Activated CD4-positive, CD25-positive, alpha-beta regulatory T cell treated with anti-CD3 and anti-CD28 coated beads, Interleukin-2, amount 50 U/mL, for 24 hours (primary cell): ENCODE measurements at places on chromosomes 13 and 19.
A peak's percentile ranks its signal among the peaks of the same experiment; 100 is the strongest.

DNA sequence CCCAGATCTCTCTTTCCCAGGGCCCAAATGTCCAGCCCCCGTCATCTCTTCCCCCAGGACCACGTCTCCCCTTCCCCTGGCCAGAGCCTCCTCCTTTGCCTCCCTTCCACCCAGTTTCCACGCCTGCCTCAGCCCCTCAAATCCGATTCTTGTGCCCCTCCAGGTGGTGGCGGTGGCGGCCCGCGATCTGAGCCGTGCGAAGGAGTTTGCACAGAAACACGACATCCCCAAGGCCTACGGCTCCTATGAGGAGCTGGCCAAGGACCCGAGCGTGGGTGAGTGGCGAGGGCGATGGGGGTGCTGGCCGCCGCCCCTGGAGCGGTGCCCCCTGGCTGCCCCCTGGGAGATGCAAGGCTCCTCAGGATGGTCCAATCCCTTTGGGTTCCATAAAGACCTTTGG lies 1.3 kb downstream of the DHDH start:
- no peak for ATAC-seq

DNA sequence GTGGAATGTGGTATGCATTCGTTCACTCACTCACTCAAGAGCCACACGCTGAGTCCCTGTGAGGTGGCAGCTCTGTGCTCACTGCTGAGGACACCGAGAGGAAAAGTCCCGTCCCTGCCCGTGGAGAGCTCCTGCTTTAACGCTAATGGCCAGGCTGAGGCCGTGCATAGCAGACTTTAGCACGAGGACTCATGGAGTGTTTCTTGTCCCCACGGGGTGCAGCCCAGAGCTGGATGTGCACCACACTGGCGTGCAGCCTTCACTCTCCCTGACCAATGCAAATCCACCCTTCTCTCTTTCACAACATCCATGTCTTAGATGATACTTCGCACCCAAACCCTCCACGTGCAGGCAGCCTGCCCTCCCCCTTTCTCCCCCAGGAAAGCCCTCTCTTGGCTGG lies 159.6 kb upstream of the ZNF536 start:
- ATAC-seq, result no peak

- ATAC-seq, result no peak
These were observed 228.6 kb downstream of the UQCRFS1 start for GRCh38 chr19:28984315-28984714.

- no peak for ATAC-seq
These were observed 391.6 kb downstream of the PCDH20 start for GRCh38 chr13:61024046-61024445.

GRCh38 chr13:84896128-84896527 lies 903.1 kb downstream of the SLITRK6 start:
- ATAC-seq, result no peak

DNA sequence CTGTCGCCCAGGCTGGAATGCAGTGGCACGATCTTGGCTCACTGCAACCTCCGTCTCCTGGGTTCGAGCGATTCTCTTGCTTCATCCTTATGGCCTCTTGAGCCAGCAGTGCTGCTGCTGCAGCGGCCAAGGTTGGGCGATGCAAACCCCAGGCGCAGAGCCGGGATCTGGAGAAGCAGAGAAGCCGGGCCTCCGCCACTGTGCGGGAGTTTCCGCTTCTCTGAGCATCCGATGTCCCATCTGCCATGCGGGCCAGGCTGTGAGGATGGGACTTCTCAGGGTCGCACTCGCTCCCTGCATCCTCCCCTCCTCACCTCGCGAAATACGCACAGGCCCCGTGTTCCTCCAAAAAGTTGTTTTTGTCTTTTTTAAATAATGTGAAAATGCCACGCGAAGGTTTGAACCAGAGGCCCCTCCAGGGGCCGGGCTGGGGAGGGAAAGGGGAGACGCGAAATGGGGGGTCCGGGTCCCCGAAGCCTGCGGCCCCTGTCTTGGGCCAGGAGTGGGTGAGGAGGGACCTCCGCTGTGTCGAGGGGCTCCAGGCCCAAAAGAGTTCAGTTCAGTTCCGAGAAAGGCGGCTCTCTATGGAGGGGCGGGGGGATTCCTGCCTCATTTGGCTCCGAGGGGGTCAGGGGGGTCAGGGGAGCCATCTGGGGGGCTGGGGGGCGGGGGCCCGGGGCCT lies 15.9 kb downstream of the CYTH2 start:
- no peak for ATAC-seq

DNA sequence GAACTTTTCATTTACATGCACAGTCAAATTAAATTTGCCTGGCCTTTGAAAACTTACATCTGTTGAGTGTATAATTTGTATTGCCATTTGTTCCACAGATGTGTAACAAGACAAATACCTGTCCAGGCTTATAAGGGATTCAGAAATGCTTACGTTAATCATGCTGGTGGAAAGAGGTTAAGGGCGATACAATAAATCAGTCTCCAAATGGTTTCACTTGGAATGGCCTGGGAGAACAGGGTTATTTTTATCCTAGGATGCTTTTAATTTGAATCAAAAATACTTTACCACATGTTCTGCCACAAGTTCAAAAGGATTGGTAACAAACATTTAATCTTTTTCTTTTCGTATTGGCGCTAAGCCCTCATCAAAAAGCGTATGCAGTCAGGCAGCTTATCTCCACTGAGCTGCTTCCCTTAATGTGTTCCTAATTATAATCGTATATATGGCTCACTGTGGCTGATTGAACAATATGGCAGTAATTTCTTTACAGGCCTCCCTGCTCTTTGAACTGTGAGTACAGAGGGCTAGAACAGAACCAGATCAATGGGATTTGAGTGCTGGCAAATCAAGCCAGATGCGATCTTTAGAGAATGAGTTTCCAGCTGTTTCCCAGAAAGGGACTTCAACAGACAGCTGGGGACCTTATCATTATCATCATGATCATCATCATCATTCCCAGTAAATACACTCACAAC lies 425.7 kb downstream of the SPRY2 start:
- ATAC-seq, result no peak

DNA sequence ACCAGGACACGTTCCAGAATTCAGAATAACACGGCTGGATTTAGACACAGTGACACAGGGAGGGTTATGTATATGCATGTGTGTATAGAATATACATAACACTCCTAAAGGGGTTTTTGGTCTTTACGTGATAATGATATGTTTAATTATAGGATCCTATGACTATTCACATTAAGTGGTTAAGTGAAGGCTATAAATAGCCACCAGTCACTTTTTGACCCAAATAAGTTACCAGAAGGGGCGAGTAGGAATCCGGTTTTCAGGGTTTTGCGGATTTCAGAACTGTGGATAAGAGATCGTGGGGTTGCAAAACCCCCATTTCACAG lies 6.9 kb downstream of the ANGPTL6 start:
- ATAC-seq, result peak; percentile 25

GRCh38 chr19:48443731-48444128 lies 2.1 kb upstream of the GRWD1 start:
- no peak for ATAC-seq

DNA sequence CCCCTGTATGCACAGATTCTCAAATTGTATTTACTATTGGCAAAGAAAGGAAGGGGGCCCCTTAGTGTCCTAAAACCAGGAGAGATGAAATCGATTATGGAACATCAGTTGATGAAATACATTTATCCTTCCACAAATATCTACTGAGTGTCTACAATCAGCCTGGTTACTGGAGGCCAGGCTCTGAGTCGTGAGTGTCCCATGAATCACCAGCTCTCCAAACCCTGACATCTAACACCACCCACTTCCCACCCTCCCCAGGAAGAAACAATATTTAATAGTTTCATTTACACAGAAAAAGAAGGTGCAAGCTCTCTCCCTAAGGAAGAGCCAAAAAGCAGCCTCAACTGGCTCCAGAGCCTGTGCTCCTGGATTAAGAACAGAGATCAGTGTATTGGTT lies 25.2 kb downstream of the KCTD15 start:
- ATAC-seq, result no peak

DNA sequence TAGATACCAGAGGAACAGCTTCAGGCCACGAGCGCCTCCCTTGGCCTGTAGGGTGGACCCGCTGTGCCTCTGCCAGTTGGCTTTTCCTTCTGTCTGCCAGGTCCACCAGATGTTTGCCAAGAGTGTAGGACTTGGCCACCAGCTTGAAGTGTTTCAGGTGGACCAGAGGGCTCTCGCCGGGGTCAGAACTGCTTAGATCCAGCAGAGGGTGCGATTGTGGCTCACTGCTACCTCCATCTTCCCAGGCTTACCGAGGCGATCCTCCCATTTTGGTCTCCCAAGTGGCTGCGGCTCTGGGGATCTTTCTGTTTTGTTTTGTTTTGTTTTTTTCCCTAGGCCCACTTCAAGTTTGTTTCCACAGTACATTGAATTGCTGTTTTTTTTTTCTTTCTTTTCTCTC lies 23.0 kb upstream of the ZNF730 start:
- ATAC-seq, result no peak

GRCh38 chr19:53909471-53910169 lies 542 bp downstream of the CACNG7 start:
- ATAC-seq, result no peak

DNA sequence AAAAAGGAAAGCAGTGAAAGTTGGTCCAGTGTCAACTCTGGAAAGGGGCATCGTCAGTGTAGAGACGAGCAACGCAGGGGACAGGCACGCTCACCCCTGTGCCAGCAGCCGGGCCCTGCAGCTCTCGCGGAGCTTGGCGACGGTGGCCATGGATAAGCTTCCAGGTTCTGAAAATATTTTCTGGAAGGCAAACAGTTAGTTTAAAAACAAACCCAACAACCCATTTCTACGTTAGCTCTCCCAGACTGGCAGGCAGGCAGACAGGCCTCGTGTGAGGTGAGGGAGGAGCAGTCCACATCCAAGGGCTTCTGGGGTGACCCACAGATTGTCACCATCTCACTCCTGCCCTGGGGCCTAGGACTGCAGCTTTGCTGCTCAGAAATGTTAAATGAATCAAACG lies 27.4 kb downstream of the LAMP1 start:
- ATAC-seq, result no peak

- ATAC-seq, result no peak
These were observed 170.3 kb upstream of the ARGLU1 start for GRCh38 chr13:106738186-106738678.

- no peak for ATAC-seq
These were observed 209.2 kb downstream of the TSHZ3 start for GRCh38 chr19:31139871-31140505.

- ATAC-seq, result no peak
These were observed 1.7 kb downstream of the STK24 start for GRCh38 chr13:98575009-98575903.

- ATAC-seq, result no peak
These were observed 3.7 kb downstream of the WDR87 start for GRCh38 chr19:37902668-37903067.

DNA sequence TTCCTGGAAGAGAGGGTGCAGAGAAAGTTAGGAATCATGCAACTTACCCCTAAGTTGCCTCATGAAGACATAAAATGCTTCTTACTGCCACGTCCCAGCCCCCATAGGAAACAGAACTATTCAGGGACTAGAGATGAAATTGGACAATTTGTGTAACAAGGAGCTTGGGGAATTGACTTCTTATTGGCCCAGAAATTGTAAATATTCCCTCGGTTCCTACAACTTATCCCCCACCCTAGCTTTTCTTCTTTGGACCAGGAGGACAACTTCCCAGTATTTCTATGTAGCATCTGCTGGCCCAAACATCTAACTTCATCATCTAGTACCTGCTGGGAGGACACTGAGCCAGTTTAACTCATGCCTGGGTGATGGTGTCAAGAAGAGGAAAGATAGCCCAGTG lies at the start of gene OR1M1:
OR1M1 (plus strand) TSS at position 301 of the 400 bp plus-strand sequence. CDS start 6,184 bp downstream, outside the sequence.
- no peak for ATAC-seq

- no peak for ATAC-seq
These were observed 7.0 kb upstream of the ZNF550 start for GRCh38 chr19:57566396-57567265.

DNA sequence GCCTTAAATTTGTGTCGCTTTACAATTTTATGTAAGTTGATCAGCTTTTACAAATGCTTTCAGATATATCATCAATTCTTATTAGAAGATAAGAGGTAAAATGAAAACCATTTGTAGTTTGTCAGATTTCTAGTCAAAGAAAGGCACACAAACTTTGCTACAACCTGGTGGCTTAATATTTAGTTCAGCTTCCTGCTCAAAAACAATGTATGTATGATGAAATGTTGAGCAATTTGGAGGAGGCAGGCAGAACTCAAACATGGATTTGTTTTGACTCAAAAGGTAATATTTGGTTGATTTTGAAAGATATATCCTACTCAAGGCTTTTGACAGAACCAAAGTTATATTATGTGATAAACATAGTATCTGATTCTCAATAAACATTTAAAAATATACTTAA lies 24.2 kb downstream of the NEK5 start:
- ATAC-seq, result no peak

- no peak for ATAC-seq
These were observed 31.1 kb downstream of the RYR1 start for GRCh38 chr19:38464421-38465082.

DNA sequence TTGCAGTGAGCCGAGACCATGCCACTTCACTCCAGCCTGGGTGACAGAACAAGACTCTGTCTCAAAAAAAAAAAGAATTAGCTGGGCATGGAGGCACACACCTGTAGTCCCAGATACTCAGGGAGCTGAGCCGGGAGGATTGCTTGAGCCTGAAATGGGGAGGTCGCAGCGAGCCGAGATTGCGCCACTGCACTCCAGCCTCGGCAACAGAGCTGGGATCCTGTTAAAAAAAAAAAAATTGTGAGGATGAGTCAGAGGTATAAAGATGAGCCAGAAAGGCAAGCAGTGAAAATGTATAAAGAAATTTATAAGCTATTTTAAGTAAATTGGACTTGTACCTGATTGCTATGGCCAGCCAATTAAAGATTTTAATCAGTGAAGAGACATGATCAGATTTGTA lies 21.1 kb downstream of the KBTBD6 start:
- ATAC-seq, result no peak

GRCh38 chr19:21463449-21464105 lies 41.8 kb upstream of the ZNF429 start:
- ATAC-seq, result peak; percentile 93

DNA sequence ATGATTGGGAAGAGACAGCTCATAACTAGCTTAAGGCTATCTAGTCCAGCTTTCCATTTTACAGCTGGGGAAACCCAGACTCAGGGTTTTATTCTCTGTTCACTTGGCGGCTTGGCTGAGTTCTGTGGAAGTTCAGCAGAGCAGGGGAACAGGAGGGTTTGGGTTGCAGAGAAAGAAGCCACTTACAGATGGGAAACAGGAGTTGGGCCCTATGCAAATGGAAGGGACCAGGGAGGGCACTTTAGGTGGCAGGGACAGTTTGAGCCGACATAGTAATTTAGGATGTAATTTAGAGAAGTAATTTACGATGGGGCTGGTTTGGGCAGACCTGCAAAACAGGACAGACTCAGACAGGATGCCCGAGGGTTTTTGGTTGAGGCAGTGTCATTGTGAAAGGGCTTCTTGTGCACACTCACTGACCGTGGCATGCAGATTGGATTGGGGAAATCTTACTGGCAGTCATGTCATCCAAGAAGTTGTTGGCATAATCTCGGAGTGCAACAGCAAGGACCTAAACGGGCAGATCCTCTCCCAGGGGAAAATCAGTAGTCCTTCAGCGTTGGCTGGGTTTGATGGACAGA lies 47.3 kb upstream of the GPR183 start:
- ATAC-seq, result no peak

- ATAC-seq, result no peak
These were observed 12.2 kb upstream of the ZNF304 start for GRCh38 chr19:57338877-57339276.
